ENCODE measurements at places on chromosomes 1 and 21.

DNA sequence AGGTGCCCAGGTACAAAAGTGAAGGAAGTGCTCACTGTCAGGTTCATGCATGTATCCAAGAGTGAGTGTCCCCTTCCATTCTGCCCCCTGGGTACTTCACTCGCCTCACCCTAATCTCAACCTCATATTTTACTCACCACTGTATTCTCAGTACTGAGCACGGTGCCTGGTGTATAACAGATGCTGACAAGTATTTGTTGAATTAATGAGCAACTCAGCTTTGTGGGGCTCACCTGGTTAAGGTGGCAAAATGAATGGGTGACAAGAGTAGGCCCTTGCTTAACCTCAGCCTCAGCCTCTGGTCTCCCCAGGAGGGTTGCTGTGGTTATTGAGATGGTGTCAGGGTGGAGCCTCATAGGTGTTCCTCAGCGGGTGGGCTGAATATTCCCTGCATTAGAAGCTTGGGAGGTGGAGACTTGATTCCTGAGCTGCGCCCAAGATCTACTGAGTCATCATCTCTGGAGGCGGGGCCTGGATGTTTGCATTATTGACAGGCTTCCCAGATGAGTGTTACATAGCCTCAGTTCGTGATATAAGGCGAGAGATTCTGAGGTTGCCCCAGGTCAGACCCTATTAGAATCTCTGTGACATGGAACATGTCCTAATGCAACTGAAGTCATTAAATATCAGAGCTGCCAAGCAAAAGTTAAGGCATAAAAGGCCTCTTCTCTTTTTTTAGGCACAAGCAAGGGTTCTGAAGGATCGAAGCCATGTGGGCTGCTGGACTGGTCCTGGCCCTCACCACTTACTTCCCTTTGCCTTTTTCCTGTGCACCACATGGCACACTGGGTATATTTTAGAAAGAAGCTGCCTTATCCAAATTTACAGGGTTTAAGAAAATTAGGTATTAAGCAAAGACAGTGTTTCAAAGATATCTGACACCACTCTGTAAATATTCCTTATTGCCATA lies 39.2 kb downstream of the SYT6 start:
- DNase-seq: no peak

- no peak for DNase-seq
Observed at GRCh38 chr1:14590411-14591180, 7.9 kb upstream of the KAZN start.

DNA sequence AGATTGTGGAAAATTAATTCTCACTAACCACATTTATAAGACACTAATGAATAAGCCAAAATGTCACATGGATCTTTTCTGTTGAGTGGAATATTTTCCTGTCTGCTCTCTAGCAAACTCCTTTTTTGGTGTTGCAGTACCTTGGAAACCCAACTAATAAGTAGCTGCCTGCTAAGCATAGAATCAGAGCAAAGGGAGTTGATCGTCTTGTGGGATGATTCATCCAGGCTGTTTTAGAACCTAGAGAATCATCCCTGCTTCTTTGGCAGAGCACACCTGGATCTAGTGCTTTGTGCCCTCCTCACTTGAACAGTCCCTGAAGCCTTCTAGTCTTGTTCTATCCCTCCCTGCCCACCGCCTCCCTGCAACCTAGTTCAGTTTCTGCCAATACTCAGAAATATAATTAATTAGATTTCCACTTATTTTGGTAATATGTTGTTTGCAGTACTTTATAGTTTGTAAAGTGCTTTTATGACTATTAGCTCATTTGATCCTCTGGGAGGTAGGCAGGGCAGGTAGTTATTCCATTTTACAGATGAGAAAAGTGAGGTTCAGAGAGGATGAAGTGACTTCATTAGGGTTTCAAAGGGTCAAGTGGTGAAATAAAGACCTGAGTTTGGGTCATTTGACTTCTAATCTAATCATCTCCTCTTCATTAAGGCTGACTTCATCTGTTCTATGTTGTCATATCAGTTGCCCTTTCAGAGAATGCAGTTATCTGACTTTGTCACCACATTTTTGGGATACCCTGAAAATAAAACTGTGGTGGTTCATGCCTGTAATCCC lies 2.5 kb downstream of the AGO4 start:
- no peak for DNase-seq

- DNase-seq: no peak
Observed at GRCh38 chr1:100747771-100748170, 28.2 kb downstream of the VCAM1 start.

DNA sequence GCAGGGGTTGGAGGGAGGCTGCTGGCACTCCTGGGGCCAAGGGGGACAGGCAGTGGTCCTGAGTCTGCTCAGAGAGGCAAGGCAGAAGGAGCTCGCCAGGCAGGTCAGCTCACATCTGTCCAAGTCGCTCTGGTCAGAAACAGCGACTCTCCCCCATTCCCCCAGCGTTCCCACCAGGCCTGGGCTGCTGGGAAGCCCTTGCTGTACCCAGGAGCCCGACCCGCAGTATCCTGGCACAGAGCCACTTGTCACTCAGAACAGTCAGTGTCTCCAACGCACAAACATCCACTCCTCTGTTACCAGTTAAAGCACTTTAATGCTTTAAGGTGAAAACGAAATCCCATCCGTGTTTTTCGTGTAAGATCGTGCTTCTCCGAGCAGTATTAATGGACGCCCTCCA lies 16.6 kb upstream of the CCDC27 start:
- no peak for DNase-seq

GRCh38 chr21:34082769-34083168 lies 9.4 kb downstream of the MRPS6 start:
- DNase-seq: no peak

- DNase-seq: no peak
Observed at GRCh38 chr1:12085643-12086260, 22.6 kb downstream of the TNFRSF8 start.

GRCh38 chr1:178417858-178418257 lies 78.9 kb downstream of the CLEC20A start:
- no peak for DNase-seq

DNA sequence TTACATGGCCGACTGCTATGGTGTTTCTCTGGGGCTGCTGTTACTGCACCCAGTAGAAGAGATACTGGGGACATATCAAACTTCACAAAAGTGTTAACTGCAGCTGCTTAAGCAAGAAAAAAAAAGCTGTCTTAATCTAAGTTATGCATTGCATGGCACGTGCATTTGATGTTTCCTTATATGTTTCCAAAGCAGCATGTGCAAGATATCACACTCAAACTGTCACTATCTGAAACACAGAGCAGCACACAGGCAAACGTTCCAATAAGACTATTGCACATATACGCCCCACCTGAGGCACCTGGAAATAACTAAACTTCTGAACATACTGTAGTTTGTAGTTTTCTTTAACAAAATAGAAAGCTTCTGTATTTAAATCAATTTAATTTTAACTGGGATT lies 671.4 kb upstream of the ADGRL2 start:
- DNase-seq: no peak

- peak; percentile 37 for DNase-seq
Observed at GRCh38 chr1:76867342-76868130, at the start of gene ST6GALNAC5. Gene ST6GALNAC5 (plus strand): TSS chr1:76867480.

DNA sequence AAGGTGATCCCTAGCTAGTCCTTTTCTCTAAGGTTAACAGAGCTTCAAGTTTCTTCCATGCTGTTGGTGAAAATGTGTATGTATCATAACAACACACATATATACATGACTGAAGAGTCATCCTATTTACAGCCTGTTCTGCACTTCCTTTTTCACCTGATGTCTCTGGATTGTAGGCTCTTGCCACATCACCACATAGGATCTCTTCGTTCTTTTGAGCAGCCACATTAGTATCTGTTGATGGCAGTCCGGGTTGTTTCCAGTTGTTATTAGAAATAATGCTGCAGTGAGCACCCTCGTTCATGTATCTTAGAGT lies 19.7 kb downstream of the MRPL37 start:
- DNase-seq: no peak

DNA sequence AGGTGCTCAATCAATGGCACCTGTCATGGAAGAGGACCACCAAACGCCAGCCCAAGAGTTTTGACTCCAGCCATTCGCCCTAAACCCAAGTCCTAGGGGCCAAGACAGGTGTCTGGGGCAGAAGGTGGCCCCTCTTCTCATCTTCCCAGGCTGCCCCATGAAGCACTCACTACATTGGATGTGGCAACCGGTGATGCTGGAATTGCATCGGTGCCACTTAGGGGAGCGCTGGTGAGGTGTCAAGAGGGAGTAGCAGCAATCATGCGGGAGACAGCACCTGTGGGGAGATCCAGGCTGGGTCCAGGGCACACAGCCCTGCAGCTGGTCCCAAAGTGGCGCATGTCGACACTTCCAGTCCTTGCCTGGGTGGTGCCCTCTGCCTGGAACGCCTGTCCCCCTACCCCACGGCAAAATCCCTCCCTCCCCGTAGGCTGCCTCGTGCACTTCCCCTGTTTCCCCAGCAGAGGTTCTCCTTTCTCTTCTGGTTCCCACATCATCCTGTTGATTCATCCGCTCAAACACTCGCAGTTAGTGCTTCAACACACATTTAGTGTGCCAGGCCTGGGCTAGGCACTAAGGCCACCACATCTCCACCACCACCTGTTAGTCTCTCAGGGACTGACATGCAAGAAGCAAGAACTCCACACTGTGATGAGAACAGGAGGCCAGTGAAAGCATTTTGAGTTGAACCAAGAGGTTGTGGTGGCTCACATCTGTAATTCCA lies 18.5 kb downstream of the PLA2G2D start:
- DNase-seq: peak; percentile 75

DNA sequence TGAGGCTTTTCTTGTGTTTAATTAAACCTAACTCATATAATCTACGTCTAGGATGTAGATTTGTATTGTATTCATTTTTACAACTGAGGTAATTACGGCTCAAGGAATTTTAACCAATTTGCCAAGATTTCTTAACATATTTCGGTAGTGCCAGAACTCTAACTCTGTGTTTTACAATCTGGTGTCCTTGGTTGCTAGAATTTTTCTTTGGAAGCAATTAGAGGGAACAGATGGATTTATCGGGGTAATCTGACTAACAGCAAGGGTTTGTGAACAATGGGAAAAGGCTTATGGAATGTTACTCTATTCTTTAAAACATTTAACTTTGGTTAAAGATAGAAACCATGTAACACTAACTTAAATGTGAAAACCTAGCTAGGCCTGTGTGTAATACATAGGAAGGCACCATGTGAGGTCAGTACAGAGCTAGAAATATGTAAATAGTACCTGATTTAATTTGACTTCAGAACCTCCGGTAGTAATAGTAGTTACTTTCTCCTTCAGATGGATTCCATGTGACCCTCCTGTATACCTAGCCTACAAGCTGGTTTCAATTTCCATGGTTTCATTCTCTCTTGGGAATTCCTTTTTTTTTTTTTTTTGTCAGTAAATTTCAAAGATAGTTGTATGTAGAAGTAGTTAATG lies 1.2 kb downstream of the MTF2 start:
- peak; percentile 79 for DNase-seq

DNA sequence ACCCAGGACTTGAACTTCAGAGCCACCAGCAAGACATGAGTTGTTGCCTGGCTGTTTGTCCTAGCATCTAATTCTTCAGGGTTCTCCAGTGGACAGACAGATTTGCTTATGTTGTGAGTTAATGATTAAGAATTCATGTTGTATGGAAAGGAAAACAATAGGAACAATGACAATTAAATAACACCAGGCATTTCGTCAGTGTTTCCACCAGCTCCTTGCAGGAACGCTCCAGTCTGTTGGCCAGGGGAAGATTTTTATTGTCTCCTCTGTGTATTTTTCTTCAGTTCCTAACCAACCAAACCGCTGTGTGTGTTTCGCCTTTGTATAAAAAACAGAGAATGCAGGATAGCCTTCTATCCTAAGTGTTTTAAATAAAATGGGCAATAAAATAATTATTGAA lies 64.4 kb upstream of the PTGFR start:
- no peak for DNase-seq

DNA sequence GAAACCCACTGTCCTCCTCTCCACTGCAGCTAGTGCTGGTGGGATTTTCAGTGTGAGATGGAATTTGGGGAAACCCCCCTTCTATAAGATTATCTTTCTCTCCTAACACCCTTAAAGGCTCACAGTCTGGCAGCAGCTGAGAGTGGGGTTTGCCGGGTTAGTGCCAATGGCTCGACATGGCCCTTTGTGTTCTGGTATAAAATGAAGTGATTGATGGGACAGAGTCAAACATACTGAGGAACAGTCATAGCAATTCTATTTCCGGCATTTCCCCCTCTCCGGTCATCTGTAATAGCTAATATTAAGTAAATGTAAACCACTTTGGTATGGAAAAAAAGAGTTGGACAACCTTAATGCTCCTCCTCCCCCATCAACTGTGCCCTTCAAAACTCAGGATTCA lies 37.6 kb downstream of the TFF3 start:
- no peak for DNase-seq

- no peak for DNase-seq
Observed at GRCh38 chr1:27179979-27180378, 25.1 kb upstream of the SLC9A1 start.

DNA sequence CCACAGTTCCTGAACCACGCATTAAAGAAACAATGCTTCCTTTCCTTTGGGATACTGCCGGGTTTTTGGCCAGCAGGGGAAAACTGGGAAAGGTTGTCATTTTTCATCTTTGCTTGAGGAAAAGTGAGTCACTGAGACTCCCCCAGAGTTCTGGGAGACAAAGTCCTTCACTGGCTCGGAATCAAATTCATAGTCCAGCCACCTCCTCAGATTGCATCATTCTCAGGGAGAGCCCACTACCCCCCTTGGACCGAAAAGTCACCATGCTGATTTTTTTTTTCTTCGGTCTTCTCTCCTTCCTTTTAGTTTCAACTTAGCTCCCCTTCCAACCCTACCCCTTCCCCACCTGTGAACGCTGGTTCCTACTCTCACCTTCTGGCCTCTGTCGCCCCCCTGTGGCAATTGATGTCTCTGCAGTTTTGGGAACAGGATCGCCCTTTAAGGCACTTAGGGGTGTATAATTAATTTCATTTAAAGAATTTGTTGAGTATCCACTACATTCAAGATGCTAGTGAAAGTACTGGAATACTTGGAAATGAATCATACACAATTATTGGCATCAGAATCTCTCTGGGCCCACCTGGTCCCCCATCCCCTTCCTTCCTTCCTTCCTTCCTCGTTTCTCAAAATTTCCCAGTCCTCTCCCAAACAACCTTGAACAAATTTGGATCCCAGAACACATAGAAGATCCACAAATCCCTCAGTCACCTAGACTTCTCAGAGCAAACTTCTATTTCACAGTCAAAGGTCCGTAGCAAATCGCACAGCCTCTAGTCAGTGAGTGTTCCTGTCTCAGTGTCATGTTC lies 6.9 kb downstream of the ACKR1 start:
- peak; percentile 50 for DNase-seq

- no peak for DNase-seq
Observed at GRCh38 chr1:209416039-209416438, 167.5 kb upstream of the CAMK1G start.
